Muscle of leg (tissue), 16 donors: ENCODE measurements at places on chromosomes 13 and 19. TPM values are rescaled to one million over a fixed set of nuclear protein-coding genes. Genes with fewer than 3 reads are reported as not detected.

- no peak for DNase-seq
Measured at GRCh38 chr13:30510091-30510490, 44.4 kb upstream of the HMGB1 start.

DNA sequence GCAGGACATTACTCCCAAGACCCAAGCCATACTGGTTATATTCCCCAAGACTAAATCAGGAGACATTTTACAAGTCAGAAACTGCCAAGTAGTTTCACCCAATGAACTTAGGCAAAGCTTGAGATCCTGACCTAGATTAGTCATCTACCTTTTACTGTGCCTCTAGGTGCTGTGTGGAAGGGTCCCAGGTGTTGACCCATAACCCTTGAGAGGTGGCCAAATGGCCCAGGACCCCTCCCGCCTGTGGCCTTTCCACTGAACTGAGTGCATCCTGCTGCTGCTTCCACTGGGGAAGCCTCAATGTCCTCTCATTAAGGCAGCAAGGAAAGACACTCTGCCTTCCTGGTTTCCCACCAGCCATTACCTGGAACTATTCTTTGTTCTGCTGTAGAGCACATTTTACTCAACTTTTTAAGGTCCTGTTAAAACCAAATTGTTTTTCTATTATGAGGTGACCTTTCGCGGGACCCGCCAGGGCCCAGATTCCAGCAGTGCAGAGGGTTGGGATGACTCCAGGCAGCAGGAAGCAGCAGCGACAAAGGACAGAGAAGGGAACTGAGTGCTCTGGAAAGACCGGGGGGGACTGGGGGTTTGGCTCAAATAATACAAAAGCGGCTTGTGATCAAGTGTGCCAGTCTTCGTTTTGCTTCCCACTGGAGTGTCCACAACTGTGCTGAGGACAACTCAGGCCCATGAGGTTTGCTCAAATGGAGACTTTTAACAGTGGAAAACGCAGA lies 27.1 kb downstream of the ANKRD10 start:
- peak; percentile 42 for DNase-seq

DNA sequence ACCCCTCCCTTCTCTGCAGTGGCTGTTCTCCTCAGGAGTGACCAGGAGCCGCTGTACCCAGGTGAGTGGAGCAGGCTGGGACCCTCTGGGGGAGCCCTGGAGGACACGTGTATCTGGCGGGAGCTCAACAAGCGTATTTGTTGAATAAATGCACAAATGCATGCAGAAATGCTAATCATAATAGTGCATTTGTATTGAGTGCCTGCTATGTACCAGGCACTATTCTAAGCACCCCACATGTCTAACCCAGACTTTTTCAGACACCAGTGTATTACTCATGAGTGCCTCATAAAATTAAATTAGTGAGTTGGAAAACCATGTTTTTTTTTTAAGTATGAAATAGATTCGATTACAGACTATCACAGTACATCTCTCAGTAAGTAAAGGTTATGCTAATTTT lies 7.9 kb downstream of the HPN start:
- DNase-seq = no peak

Gene DPF1
- total RNA-seq = 2.0 TPM

Gene IGFL1
- not detected for total RNA-seq

Gene FUT1
- total RNA-seq = 1.1 TPM
